ENCODE measurements at places on chromosomes 4 and X.

DNA sequence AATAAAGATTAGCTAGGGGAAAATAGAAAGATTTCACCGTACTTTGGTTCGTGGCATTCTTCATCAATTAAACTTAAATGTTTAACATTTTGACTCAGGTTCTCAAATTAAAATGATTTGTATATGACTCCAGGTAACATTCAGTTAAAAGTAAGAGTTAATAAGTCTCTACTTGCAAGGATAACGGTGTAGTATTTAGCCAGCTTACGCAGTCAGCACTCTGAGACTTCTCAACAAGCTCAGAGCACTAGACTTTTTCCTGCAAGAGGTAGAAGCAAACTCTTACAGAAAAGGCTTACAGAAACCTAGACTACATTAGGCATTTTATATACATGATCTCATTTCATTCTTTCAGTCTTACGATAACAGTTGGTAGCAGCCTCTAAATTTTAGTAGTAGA, 96.4 kb upstream of the PPARGC1A start:
- DNase-seq, result no peak

GRCh38 chrX:134933911-134934310, 56.9 kb upstream of the SMIM10 start:
- DNase-seq, result no peak

- no peak for DNase-seq
These were observed 148.9 kb upstream of the RBPJ start for GRCh38 chr4:26171941-26172340.

DNA sequence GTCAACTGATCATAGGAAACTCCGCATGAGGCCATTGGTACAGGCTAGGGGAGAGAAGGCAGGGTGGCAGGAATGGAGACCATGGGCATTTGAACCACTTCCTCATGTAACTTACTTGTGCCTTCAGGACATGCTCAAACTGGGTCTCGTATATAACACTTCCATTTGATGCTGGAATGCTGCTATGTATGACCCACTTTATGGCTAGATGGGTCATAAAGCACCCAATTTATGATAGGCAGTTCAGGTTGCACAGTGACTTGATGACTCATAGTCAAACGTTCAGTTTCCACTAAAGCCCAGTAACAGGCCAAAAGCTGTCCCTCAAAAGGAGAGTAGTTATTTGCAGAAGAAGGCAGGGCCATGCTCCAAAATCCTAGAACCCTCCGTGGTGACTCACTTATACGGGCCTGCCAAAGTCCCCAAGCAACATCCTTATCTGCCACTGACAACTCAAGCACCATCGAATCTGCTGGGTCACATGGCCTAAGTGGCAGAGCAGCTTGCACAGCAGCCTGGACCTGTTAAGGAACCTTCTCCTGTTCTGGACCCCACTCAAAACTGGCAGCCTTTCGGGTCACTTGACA, 236.4 kb downstream of the ZC4H2 start:
- DNase-seq, result no peak

GRCh38 chr4:6307230-6307629, 37.6 kb downstream of the WFS1 start:
- DNase-seq, result no peak

DNA sequence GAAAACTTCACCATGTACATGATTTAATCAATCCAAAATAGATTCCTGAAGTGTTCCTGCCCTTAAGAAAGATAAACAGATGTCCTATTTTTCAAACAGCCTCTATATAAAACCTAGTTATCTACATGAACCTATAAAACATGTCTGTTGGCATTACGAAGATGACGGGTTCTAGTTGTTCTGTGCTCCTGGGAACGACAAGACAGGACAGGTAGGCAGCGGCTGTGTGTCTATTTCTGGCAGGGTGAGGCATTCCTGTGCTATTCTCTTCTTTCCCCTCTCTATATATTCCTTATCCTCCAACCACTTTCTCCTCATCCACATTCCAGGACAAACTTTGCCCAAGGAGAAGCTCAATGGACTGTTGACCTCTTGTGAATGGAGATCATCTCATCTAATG, 6.1 kb downstream of the FAT1 start:
- no peak for DNase-seq

- no peak for DNase-seq
These were observed 65.8 kb downstream of the TEC start for GRCh38 chr4:48203819-48204218.

GRCh38 chr4:159460371-159460770, 357.5 kb downstream of the RAPGEF2 start:
- DNase-seq, result no peak

- no peak for DNase-seq
These were observed 13.4 kb downstream of the NSDHL start for GRCh38 chrX:152844256-152844655.

GRCh38 chr4:26325191-26325590, 4.4 kb downstream of the RBPJ start:
- no peak for DNase-seq

GRCh38 chrX:103099691-103100090, 6.7 kb upstream of the NXF3 start:
- no peak for DNase-seq

DNA sequence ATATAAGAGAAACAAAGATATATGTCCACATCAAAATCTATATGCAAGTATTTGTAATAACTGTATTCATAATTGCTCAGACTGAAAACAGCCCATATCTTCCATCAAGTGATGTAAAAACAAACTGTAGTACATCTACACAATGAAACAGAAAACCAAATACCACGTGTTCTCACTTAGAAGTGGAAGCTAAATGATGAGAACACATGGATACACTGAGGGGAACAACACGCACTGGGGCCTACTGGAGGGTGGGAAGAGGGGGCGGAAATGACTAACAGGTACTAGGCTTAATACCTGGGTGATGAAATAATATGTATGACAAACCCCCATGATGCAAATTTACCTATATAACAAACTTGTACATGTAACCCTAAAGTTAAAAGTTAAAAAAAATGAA, 42.7 kb downstream of the UBA6 start:
- DNase-seq, result peak; percentile 44

GRCh38 chr4:78354782-78355181, 196.8 kb upstream of the ANXA3 start:
- DNase-seq, result no peak

DNA sequence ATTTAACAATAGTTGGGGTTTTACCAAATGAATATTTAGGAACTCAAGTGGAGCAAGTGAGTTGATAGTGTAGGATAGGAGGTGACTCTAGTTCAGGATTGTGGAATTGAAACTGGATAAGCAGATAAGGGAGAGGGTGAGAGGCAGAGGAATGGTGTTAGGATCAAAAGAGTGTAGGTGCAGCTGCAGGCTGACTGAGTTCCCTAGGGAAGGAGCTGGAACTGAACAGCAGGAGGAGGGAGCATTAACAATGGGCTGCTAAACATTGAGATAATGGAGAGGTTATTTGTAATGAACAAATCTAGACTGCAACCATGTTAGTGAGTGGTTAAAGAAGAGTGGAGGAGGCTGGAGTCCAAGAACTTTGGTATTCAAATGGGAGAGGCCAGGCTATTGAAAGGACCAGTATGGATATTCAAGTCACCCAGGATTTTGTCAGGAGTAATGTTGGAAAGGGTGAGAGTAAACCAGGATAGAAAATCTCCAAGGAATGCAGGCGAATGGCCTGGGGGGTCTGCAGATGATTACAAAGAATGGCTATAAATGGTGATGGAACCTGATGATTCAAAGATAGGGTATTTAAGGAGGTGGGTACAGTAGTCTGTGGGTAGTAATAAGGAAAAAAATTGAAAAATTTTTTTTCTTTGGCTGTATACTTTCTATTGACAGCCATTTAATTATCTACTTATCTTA, 497.1 kb upstream of the TENM3 start:
- DNase-seq, result no peak

DNA sequence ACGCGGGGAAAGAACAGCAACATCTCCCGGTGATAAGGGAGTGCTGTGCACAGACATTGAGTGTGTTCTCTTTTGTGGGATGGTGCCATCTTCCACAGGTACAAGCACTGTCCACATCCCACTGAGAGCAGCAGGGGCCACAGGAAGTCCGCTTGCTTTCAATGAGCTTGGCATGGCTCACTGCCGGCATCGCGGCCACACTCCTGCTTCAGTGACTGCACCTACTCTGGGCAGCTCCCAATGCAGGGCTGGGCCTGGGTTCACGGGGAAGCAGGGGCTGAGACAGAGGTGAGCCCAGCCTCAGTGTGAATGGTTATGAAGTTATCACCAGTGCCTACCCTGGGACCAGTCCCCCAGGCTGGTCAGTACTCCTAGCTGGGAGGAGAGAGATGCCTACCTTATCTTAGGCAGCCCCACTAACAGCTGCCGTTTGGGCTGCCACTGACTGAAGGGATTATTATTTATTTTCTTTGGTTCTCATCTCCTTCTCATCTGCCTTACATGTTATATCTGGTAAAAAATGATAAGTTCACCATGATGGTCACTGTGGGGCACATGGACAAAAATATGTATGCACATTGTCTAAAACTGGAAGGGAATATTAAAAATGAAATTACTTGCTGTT, 99.2 kb downstream of the MGST2 start:
- no peak for DNase-seq

- no peak for DNase-seq
These were observed 494.2 kb upstream of the FSTL5 start for GRCh38 chr4:162657966-162658365.

DNA sequence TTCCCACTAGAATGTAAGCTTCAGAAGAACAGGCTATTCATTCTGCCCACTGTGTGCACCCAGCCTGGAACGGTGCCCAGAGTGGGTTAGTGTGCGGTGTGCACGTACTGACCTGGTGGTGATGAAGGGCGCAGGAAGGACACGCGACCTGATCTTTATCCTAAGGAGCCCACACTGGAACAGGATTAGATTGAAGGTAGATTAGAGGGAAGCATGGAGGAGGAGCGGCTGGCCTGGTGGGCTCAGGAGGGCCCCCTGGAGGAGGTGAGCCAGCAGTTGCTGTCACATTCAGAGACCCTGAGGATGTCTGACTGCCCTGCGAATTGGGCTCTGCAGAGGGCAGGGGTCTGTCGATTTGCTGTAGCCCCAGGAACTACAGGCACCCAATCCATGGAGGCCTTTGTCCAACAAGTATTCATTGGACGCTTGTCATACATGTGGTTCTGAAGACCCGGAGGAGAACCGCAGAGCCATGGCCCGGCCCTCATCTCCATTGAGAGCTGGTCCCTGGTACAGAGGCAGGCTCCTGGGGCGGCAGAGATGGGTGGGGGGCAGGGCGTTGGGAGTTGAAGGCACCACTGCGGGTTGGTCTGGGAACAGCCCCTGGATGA, 73.2 kb downstream of the HTRA3 start:
- DNase-seq, result no peak

DNA sequence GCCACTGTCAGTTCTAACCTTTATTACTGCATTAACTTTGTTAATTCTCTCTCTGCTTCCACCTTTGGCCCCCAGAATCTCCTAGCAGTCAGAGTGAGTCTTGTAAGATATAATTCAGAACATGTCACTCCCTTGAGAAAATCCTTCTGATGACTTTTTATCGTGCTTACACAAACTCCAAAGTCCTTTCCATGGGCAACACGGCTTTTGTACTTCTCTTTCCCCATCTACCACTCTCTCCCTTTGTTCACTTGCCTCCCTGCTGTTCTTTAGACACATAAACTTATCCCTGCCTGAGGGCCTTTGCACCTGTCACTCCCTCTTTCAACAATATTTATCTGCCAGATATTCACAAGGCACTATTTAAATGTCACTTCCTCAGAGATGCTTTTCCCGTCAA, 64.8 kb downstream of the MAOB start:
- DNase-seq, result no peak

DNA sequence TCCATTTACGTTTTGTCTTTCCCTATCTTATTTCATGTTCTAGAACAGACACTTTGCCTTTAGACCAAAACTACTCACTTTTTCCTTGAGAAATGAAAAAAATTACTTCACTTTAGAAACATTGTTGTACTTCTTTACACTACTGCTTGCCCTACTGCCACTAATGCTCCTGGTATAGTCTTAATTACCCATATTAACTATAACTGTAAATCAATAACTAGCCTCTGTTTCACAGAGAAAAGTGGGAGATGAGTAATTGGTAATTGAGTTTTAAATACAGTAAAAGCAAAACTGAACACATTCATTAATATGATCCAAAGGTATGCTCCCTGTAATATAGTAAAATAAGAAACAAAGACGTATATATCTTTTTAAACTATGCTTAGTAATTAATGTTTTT, 111.1 kb upstream of the JADE1 start:
- no peak for DNase-seq

- no peak for DNase-seq
These were observed 23.9 kb downstream of the WDR1 start for GRCh38 chr4:10092481-10093270.

DNA sequence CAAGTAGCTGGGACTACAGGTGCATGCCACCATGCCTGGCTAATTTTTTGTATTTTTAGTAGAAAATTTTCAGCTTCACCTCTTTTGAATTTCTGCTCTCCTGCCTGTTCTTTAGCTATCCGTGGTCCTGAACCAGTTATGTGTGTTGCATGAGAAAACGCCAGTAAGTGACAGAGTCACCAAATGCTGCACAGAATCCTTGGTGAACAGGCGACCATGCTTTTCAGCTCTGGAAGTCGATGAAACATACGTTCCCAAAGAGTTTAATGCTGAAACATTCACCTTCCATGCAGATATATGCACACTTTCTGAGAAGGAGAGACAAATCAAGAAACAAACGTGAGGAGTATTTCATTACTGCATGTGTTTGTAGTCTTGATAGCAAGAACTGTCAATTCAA, 13.9 kb downstream of the ALB start:
- DNase-seq, result no peak

GRCh38 chrX:142637206-142637605, 388.5 kb upstream of the SPANXN4 start:
- DNase-seq, result no peak

DNA sequence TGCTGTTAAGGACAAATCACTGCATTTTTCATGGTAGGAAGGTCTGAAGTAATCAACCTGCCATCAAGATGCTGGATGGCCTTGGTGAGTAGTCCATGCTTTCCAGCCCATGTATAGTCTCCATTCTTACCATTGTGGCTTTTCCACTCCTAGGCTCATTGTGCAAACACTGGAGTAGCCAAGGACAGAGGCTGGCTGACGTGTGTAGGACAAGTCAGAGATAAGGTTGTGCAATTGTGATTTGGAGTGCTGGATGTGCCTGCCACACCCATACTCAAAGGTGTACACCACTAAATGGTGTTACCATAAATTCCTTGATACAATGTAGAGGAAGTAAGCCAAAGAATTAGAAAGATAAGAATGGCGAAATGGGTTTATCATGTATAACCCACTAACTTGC, 26.3 kb upstream of the RADX start:
- no peak for DNase-seq

DNA sequence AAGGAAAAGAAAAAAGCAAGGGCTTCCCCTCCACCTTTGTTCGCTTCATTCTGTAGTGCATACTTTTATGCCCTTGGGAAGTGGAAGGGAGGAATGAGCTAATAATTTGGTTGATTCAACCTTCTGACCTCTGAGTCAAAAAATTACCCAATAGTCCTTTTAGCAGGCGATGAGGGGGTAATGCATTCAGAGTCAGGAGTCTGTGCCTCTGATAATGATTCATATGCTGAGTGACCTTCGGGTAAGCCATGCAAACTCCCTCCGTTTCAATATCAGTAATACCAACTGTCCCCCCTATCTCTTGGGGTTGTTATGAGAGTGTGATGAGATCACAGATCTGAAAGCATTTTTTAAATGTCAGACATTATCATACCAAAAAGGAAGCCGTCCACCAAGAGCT, 41.6 kb upstream of the ACSL4 start:
- DNase-seq, result no peak
